ENCODE measurements at places on chromosomes 3 and 15.

- DNase-seq = no peak
These were observed 38.6 kb upstream of the TTC14 start for GRCh38 chr3:180563406-180563805.

GRCh38 chr3:71681224-71681668 lies 44.0 kb downstream of the EIF4E3 start:
- no peak for DNase-seq

DNA sequence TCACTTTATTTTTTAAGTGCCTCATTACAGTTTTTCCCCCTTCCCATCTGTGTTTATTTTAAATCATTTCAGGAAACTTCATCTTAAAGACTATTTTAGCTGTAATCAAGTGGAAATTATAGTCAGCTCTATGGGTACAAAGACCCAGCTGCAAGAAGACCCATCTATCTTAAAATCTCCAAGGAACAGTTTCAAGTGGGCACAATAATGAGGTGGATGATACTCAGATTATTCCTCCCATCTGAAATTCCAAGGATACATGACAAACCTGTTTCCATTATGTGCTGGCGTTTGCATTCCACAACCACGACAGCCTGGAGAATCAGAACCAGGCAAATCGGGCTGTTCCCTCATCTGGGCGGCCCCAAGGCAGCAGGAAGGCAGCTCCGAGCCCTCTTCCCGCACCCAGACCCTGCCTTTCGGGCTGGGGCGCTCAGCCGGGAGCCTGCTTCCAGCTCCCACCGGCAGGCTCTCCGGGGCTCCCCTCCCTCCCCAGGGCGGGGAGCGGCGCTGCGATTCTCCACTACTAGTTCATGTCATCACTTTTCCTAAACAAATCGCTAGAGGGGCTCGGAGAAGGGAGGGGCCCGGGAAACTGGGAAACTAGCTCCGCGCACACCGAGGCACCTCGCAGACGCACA lies at the start of gene MGLL:
MGLL (minus strand) TSS at position 475 of the 641 bp plus-strand sequence; CDS start at position 278, 197 bp downstream.
- DNase-seq = no peak

DNA sequence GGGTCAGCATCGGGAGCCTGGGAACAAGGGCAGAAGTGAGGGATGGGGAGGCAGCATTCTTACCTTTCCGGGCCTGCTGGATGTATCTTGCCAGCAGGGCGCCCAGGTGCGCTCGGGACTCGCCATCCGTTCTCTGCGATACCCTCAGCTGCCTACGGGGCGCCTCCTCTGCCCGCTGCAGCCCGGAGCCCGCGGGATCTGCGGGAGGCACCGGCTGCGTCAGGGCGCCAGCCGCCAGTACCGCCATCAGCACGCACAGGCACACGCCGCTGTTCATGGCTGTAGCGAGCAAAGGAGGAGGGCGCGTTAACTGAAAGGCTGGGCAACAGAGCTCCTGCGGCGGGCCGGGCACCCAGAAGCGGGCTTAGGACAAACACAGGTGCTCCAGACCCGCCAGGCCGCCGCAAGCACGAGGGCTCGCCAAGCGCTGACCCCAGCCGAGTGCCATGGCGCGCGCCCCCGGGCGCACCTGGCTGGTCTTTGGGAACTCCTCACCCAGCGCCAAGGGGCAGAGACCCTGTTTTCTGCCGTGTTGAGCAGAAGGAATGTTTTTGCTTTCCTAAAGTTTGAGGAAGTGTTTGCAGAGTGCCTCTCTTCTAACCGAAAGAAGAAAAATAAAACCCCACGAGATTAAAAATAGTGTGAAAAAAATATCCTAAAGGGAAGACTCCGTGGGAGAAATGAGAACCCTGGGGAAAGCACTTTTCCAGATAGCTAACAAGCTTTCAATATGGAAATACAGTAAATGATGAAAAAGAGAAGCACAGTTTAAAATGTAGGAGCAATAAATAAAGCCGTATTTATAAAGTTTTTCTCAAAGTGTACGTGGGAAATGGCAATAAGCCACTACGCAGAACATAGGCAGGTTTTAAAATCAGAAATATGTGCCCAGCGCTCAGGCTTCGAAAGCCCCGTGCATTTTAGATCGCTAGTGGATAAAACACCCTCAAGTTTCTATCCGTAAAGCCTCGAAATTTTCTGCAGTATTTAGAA lies 2.3 kb downstream of the CCK start:
- no peak for DNase-seq

- DNase-seq = no peak
These were observed 123.3 kb downstream of the GABRG3 start for GRCh38 chr15:27094235-27094634.

DNA sequence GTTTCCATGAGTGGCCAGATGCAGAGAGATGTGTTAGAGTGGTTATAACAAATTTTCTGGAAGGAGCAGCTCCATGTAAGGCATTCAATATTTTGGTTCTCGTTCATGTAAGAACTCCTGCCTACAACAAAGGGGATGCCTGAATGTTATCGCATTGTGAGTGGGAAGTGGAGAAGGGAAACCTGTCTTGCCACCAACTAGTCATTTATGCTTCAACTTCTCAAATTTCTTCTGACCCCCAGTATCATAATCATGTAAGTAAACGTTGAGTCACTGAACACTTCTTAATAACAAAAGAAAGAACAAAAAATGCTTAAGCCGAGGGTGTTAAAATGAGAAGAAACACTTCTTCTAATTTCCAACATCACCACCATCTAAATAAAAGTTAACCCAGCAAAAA lies 62.0 kb upstream of the MRPL3 start:
- DNase-seq = no peak
